ENCODE measurements at places on chromosomes 13 and 19.

DNA sequence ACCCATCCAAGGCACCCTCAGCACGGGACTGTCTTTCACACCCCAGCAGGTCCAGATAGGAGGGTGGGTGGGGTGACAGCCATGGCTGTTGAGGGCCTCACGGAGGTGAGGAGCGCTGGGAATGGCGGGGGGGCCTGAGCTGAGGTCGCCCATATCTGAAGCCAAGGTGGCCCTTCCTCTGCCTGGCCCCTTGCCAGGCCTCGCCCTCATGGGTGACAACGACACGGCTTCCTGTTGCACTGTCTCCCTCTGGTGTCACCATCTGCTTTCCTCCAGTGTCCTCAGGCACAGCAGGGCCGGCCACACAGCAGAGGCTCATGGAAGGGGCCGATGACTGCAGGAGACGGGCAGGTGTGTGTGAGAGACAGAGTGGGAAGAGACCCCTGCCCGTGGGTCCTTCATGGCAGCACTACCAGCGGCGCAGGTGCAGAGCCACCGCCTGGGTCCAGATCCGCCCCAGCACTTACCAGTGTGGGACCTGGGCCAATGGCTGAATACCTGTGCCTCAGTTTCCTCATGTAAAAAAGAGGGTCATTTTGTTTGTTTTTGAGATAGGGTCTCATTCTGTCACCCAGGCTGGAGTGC lies 8.1 kb upstream of the NKPD1 start:
- no peak for DNase-seq

GRCh38 chr13:110657196-110657595 lies 41.9 kb downstream of the NAXD start:
- DNase-seq = no peak

GRCh38 chr19:932648-933552 lies 7.1 kb downstream of the ARID3A start:
- peak; percentile 94 for DNase-seq

DNA sequence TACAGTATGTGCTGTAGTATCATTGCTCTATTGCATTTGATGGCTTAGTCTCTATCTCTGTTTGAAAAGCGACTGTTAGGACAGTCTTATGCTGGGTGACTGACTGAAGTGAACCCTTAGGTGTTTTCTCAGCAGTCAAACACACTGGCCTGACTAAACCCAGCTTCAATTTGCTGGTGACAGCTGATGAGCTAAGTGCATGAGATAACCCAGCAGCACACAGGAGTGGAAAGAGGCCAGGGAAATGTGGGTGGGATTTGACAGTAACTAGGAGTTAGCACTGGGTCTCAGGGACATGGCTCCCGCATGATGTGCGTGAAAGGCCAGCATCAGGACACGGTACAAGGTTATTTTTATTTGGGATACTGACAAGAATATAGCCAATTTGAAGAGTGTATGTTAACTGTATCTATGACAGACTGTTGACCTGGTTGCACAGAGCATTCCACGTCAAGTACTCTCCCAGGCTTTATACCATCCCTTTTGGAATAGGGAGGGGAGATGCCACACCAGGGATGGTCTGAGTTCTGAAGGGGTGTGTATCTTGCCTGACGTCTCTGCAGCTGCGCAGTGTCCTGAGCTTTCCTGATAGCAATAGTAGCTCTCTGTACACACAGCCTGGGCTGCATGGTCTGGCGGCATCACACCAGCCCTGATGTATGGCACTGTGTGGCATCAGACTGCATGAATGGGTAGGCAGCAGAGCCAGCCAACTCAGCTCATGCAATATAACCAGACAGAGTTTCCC lies 144.8 kb downstream of the FLT1 start:
- no peak for DNase-seq

DNA sequence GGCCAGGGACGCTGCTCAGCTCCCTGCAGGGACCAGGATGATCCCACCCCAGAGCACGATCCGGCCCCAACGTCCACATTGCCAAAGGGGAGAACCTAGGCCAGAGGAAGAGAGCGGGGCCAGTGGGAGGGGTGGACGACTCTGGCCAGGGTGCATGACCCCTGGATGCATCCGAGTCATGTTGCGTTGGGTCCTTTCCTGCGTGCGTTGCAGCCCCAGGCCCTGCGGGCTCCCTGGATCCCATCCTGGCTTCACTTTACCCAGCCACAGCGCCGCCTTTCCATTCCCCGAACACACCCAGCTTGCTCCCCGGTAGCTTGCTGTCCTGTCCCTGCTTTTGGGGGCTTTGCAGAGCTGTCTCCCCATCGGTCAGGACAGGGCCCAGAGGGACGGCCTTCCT lies 10.5 kb downstream of the PLIN4 start:
- DNase-seq = no peak

DNA sequence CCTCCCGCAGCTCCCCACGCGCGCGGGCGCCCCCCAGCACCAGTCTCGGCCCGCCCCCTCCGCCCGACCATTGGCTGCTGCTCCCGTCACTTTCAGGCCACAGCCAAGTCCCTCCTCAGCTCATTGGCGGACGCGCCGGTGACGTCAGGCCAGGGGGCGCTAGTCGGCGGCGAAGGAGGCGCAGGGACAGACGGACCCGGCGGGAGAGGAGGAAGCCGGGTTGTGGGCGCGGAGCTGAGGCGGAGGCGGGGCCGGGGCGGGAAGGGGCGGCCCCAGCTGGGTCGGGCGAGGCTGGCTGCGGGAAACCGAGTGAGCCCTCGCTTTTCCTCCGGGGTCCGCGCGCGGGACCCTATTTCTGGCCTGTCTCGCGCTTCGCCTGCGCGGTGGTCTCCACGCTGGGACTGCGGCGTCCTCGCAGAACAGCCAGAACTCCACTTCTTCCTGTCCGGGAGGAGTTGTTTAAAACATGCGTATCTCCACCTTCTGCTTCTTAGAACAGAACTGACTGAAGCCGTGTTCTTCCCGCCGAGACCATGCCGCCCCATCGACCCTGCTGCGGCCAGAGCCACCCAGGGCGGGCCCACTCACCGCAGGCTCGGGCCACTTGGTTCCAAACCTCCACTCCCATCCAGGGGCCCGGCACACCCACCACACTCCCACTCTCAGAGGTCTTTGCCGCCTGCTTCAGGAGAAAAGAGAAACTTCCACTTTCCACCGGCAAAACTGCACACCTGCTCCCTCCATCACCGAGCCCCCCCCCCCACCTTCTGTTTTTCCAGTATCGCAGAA lies 471 bp upstream of the TMTC4 start:
- peak; percentile 97 for DNase-seq

- DNase-seq = no peak
These were observed 540.8 kb downstream of the OLFM4 start for GRCh38 chr13:53569453-53569852.

GRCh38 chr19:52095172-52096014 lies at the start of gene ZNF841:
TSS of gene ZNF841 (minus strand) at chr19:52095765. CDS start at chr19:52084801, 10,964 bp downstream.
- DNase-seq = peak; percentile 93

- DNase-seq = no peak
These were observed 23.4 kb downstream of the IZUMO4 start for GRCh38 chr19:2119921-2120785.

GRCh38 chr13:42753697-42754096 lies 27.7 kb upstream of the FAM216B start:
- DNase-seq = peak; percentile 42

- DNase-seq = peak; percentile 13
These were observed 262.5 kb downstream of the SLITRK6 start for GRCh38 chr13:85536706-85537105.

- DNase-seq = peak; percentile 34
These were observed 9.7 kb upstream of the LENG8 start for GRCh38 chr19:54439174-54439851.

GRCh38 chr13:103030776-103031175 lies 35.4 kb downstream of the SLC10A2 start:
- DNase-seq = no peak

- DNase-seq = peak; percentile 82
These were observed 5.2 kb downstream of the TRIP10 start for GRCh38 chr19:6744381-6745301.

GRCh38 chr13:100439247-100439970 lies 149.2 kb downstream of the GGACT start:
- no peak for DNase-seq

DNA sequence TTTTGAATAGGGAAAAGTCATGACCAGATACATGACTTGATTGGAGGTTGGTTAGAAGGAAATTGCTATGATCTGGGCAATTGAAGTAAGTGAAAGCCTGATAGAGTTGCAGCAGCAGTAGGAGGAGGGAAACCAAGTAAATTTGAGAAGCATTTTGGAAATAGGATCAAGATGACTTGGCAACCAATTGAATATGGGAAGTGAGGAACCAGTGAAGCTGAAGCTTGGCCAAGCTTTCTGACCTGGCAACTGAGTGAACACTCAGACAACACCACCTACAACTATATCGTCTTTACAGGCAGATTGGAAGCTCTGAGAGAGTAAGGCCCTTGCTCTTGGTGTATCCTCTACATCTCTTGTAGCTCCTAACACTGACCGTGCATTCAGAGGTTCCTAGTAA lies 16.2 kb upstream of the KATNAL1 start:
- DNase-seq = no peak

GRCh38 chr13:94657167-94657566 lies 55.2 kb downstream of the SOX21 start:
- peak; percentile 30 for DNase-seq

DNA sequence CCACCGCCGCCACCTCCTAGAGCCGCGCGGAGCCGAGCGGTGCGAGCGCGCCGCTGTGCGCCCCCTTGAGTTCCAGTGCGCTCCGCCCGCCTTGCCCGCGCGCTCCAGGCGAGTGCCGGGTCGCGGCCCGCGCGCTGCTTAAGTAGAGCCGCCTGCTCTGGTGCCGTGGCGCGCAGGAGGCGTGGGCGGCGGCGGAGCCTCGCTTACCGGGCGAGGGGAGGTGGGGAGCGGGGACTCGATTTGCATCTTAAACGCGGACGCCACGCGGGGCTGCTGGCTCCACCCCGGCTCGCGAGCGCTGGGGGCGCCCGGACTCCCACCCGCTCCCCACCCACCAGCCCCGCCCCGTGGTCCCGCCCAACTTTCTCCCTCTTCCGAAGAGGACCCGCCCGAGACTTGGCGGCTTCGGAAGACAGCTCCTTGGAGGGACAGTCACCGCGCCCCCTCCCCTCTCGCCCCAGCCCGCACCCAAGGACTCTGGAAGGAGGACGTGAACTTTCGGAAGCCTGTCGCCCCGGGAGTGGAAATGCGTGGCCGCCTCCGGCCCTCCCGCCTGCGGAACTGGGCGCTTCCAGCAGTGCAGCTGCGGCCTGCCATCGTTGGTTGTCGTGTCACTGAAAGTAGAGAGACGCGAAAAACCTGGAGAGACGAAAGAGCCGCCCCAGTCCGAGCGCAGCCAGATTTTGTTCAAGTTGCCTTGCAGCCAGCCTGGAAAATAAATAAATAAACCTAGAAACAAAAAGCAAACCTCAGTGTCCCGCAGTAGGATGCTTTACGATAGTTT lies at the start of gene KCTD12:
TSS of gene KCTD12 (minus strand) at position 114 of the 784 bp plus-strand sequence. CDS start 257 bp downstream, outside the sequence.
- peak; percentile 87 for DNase-seq

- DNase-seq = peak; percentile 11
These were observed 1.3 kb upstream of the CEACAM6 start for GRCh38 chr19:41753936-41754529.

- peak; percentile 31 for DNase-seq
These were observed 1.9 kb upstream of the SELENOW start for GRCh38 chr19:47776568-47776967.

DNA sequence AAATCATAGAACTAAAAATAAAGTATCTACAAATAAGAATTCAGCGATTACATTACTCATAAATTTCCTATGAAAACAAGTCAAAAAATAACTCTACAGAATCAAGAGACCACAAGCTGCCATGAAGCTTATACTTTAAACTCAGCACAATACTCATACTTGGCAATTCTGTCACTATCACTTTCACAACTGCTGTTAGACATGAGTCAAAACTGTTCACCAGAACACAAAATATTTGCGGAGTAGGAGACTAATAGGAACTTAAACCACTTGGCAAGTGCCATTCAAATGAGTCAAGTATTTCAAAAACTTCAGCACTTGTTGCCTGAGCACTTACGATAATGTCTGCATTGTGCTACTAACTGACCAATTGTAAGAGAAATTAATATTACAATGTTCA lies 387.8 kb upstream of the GPC6 start:
- DNase-seq = peak; percentile 98

DNA sequence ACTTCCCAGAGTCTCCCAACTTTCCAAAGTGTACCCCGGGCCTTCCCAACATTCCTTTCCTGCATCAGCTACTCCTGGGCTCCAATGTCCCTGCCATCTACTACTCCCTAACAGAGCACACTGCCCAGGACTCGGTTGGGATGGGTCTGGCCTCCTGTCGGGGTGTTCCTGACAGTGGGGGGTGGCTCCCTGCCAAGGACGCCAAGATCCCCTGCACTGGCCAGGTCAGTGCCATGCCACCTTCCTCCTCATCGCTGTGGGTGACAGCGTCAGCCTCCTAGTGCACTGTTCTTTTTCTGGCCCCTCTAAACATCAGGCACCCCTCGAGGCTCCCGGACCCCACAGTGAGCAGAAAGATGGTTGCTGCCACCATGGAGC lies 13.8 kb downstream of the EPS15L1 start:
- DNase-seq = no peak

- DNase-seq = no peak
These were observed 2.1 kb upstream of the TDRD12 start for GRCh38 chr19:32717496-32717895.

DNA sequence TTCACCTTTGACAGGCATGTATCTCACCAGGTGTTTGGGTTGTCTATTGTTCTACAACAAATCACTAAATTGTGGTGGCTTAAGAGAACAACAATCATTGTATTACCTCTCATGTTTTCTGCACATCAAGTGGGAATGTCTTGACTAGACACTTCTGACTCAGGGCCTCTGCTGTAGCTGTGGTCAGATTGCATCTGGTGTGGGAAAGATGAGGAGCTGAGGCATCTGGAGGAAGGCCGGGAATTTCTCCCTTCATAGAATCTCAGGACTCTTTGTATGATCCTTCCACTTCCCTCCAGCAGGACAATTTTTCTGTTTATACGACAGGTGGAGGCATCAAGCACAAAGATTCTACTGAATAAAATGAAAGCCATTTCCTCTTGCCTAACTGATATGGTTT lies 511.8 kb upstream of the NBEA start:
- DNase-seq = no peak

DNA sequence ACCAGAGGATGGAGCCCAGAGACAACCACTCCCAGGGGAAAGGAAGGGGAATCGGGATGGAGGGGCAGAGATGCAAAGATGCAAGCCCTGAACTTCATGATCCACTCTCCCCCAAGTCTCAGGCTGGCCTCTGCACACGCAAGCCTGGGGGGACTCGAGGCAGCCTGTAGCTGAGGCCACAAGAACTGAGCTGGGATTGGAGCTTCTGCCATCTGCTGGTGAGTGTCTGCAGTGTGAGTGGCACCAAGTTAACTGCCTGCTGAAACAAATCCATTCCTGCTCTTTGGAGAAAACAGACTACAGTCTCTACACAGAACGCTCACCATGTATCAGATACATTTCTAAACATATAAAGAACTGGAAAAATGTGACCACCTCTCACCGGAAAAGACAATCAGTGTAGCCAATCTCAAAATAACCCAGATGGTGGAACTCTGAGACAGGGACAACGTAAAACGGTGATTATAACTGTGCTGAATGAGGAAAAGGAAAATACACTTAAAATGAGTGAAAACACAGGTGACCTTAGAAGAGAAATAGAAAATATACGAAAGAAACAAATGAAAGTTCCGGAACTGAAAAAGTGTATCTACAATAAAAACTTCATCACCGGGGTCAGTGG lies 62.1 kb downstream of the KLF2 start:
- peak; percentile 40 for DNase-seq

All from fibroblast of lung (primary cell).